ENCODE measurements at places on chromosomes 12 and 14.

GRCh38 chr12:77204083-77204482 is 138.7 kb upstream of the E2F7 start:
- no peak for ATAC-seq

DNA sequence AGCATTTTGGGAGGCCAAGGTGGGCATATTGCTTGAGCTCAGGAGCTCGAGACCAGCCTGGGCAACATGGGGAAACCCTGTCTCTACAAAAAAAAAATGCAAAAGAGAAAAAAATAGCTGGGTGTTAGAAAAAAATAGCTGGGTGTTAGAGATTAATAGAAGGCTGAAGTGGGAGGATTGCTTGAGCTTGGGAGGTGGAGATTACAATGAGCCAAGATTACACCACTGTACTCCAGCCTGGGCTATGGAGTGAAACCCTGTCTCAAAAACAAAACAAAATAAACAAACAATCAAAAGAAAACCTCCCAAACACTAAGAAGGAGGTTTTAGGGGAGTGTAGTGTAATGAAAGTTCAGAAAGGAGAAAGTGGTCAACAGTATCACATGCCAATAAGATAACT is 202.1 kb downstream of the FLRT2 start:
- ATAC-seq = no peak

GRCh38 chr12:106945261-106945851 is 10.4 kb upstream of the TMEM263 start:
- ATAC-seq = no peak

GRCh38 chr12:105107171-105107493 is 399 bp upstream of the WASHC4 start:
- peak; percentile 34 for ATAC-seq

- ATAC-seq = no peak
Measured at GRCh38 chr14:82411298-82411697, 877.6 kb upstream of the SEL1L start.

DNA sequence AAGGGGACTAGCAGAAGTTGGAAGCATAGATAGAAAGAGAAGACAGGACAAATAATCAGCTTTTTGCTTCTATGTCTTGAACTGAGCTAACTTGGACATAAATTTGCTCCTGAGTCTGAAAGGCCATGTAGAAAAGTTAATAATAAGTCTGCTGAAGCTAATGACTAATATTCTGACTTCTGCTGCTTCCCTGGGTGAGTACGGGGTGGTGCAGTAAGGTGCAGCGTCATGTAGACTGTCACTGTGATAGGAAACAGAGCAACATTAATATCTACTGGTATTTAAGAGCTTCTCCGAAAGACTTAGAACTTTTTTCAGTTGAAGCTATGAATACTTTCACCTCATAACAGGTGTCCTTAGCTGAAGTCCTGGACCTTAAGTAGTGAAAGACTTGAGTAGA is 34.1 kb upstream of the CPM start:
- no peak for ATAC-seq

GRCh38 chr12:43090981-43091380 is 461.0 kb downstream of the ADAMTS20 start:
- ATAC-seq = no peak

GRCh38 chr14:65296402-65296801 is 116.1 kb upstream of the FUT8 start:
- no peak for ATAC-seq

- ATAC-seq = no peak
Measured at GRCh38 chr12:103016381-103016780, 58.9 kb downstream of the ASCL1 start.

DNA sequence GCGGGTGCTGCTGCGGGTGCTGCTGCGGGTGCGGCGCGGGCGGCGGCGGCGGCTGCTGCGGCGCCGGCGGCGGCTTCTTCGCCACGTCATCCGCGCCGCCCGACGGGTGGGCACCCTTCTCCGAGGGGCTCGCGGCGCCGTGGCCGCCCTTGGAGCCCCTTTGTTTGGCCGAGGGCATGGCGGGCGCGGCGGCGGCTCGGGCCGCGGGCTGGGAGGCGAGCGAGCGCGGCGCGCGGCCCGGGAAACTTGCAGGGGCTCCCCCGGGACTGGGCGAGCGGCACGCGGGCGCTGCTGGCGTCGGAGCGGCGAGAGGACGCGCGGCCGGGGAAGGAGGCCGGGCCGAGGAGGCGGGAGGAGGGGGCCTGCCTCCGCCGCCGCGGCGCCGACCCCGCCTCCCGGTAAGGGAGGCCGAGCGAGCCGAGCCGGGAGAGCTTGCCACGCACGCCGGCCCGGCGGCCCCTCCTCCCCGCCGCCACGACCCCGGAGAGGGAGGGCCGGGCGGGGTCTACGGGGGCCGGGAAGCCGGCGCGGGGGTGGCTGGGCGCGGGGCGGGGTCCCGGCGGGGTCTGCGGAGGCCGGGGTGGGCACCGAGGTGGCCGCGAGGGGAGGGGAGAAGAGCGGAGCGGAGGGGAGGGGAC is at the start of gene CKAP4:
TSS of gene CKAP4 (minus strand) at position 347 of the 638 bp plus-strand sequence. CDS start at position 178, 169 bp downstream.
- peak; percentile 55 for ATAC-seq

- ATAC-seq = no peak
Measured at GRCh38 chr14:89504091-89504490, 87.1 kb upstream of the FOXN3 start.

GRCh38 chr12:113472191-113473121 is 785 bp upstream of the LHX5 start:
- ATAC-seq = no peak

DNA sequence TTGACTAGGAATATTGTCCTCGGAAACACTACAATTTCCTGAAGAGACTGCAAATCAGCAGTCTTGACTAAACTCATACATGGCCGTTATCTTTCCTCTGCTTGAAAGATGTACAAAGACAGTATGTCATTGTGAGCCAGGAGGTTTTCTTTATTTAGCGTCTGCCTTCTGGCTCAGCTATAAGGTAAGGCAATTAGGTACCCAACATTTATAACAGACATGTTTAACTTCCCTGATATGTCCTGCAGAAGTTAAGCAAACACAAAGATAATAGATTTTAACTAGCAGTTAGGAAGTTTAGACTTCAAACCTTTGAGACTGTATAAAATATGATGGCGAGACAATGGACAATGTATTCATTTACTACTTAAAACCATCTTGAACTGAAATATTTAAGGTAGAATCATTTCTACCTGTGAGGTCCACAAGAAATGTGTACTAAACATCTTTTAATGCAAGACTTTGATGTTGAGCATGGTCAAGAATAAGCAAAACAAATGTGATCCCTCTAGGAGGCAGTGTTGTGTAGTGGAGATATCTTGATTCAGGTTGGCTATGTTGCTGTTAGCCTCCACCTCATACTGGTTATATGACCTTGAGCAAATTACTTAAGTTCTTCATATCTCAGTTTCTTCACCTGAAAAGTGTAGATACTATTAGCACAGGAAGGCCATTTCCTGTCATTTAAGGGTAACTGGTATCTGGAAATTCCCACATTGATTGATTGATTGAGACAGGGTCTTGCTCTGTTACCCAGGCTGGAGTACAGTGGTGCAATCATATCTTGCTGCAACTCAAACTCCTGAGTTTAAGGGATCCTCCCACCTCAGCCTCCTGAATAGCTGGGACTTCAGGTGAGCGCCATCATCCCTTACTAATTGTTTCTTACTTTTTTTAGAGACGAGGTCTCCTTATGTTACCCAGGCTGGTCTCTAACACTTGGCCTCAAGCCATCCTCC is 96.3 kb upstream of the EEA1 start:
- ATAC-seq = peak; percentile 78

DNA sequence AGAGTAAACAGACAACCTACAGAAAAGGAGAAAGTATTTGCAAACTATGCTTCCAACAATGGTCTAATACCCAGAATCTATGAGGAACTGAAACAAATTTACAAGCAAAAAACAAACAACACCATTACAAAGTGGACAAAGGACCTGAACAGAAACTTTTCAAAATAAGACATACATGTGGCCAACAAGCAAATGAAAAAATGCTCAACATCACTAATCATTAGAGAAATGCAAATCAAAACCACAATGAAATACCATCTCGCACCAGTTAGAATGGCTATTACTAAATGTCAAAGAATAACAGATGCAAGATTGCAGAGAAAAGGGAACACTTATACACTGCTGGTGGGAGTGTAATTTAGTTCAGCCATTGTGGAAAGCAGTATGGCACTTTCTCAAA is 125.8 kb downstream of the C12orf42 start:
- no peak for ATAC-seq

DNA sequence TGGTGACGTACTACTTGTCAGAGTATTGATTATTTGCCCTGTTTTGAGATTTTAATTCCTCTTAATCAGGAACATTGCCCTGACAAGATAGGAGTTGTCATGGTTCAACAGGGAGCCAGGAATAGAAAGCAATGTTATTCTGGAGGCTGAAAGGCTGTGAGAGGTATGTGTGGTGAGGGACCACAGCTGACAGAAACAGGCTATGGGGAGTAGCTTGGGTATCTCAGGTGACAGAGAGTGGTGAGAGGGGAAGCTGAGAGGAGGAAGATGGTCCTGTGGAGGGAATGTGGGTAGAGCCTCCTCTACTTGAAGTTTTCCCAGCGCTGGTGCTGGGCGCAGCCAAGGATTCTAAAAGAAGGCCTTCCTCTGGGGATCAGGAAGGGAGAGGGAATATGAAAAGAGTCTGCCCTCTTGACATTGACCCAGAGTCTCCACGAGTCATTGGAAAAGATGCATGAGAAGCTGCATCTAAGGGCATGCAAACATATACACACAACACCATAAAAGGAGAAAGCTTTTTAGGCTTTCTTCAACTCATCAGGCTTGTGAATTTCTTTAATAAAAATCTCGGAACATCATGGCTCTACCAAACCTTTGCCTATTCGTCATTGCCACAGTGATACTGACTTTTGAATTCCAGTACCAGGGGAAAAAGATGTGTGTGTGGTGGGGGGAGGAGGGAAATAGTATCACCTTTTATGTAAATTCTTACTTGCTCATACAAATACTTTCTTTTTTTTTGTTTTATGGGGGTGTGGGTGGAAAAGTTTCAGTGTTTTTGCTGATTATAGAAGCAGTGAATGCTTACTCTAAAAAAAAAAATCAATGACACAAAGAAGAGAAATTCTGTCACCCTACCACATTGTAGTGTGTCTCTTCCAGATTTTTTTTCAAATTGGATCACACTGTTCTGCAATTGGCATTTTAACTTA is 39.9 kb upstream of the DHRS7 start:
- ATAC-seq = no peak

GRCh38 chr12:57089271-57090245 is 644 bp downstream of the NAB2 start:
- peak; percentile 1 for ATAC-seq

DNA sequence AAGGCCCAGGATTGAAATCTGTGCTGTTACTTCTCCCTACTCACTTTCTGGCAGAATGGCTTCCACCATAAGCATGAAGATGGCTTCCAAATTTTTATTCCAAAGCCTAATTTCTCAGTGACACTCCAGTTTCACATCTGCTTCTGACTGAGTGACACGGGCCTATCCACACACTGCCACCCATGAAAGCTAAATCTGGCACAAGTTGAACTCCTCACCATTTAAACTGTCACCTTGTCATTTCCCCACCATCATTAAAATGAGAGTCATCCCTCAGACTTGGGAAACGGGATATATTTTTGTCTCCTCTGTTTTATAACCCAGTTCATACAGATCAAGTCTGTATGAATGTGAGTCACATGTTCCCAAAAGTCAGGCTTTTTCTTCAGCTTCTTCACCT is 77.1 kb downstream of the MGST1 start:
- no peak for ATAC-seq

DNA sequence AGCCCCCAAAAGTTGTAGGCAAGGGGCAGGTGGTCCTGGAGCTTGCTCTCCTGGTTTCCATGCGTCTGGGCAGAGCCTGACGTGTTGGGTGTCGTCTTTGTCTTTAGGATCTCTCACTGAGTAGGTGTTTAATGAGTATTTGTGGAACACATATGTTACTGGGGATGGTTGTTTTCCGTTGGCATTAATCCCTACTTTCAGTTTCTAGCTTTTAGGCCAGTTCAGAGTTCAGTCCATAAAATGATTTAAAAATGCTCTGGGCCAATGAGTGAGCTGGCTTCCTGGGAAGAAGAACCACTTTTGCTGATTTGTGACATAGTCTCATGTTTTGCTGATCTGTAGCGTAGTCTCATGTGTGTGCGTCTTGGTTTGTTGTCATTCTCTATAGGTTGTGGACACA is 10.9 kb downstream of the AACS start:
- no peak for ATAC-seq

DNA sequence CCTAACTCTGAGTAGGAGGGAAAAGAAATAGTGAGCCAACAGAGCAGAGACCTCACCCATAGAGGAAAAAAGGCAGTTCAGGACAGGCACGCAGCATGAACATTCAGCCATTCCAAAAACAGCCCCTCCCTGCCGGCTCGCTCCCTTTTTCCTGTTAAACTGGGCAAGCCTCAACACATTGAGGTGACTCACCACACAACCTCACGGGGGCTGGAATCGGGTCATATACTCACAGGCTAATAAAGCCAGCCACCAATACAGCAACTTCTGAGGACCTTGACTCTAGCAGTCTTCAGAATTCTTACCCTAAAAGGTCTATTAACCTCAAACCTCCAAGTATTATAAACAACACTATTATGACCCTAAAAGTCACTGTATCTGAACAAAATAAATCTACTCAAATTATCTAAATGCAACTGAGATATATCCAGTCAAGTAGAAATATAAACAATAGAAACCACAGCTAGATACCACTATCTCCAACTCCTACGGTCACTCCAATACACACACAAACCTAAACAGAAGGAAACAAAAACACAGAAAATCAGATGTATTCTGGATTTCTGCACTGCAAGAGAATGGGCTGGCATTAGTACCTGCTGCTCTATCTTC is 6.3 kb downstream of the YBX3 start:
- ATAC-seq = peak; percentile 87

DNA sequence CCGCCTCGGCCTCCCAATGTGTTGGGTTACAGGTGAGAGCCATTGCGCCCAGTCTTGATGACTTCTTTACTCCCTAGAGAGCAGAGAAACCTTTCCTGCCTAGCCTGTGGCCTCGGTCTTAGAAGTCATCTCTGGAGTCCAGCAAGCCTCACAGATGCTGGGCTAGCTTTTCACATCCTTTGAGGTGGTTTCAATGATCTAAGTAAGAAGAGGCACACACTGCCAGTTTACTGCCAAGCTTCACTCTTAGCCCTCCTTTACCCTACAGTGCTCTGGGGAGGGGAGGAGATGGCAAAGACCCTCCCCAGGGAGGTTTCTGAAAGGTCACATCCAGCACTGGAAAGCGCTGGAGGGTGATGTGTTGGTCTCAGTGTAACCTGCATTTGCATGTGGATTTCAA is 304.8 kb downstream of the PCNX1 start:
- ATAC-seq = no peak

- no peak for ATAC-seq
Measured at GRCh38 chr12:130983328-130984017, 29.8 kb downstream of the ADGRD1 start.

GRCh38 chr12:117119592-117120198 is 20.5 kb upstream of the TESC start:
- ATAC-seq = peak; percentile 46

GRCh38 chr12:46535907-46536306 is 163.3 kb upstream of the SLC38A2 start:
- ATAC-seq = no peak

GRCh38 chr14:73887318-73887616 is 608 bp downstream of the ZNF410 start:
- ATAC-seq = no peak

GRCh38 chr12:122875590-122876220 is 20.2 kb downstream of the VPS37B start:
- no peak for ATAC-seq

- peak; percentile 30 for ATAC-seq
Measured at GRCh38 chr12:95411466-95411865, 62.5 kb upstream of the METAP2 start.

GRCh38 chr12:45543887-45544286 is 185.6 kb upstream of the ARID2 start:
- ATAC-seq = peak; percentile 83
